ENCODE measurements at places on chromosomes 11 and 22.

DNA sequence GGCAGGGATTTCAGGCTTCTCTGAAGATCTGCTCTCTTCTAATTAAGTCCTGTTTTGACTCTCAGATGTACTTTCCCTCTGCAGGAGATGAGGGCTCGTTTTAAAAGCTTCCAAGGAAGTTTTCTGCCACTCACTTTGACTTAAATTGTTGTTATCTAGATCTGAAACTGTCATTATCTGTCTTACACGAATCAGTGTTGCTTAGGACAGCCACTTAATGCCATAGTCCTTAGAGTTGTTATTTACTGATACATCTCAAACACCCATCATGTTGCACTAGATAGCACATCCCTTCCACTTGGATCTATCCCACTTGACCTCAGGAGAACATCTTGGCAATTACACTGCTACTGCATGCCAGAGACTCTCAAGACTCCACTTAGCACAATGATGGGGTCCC, 86.9 kb upstream of the FAT3 start:
- DNase-seq, result no peak

GRCh38 chr11:13238879-13239514, 38.6 kb upstream of the BMAL1 start:
- peak; percentile 46 for DNase-seq

- DNase-seq, result peak; percentile 80
Measured at GRCh38 chr11:3165152-3165705, at the start of gene OSBPL5. Gene OSBPL5, minus strand, starts transcription at chr11:3165310. Its CDS starts 36,162 bp downstream, at chr11:3129148.

DNA sequence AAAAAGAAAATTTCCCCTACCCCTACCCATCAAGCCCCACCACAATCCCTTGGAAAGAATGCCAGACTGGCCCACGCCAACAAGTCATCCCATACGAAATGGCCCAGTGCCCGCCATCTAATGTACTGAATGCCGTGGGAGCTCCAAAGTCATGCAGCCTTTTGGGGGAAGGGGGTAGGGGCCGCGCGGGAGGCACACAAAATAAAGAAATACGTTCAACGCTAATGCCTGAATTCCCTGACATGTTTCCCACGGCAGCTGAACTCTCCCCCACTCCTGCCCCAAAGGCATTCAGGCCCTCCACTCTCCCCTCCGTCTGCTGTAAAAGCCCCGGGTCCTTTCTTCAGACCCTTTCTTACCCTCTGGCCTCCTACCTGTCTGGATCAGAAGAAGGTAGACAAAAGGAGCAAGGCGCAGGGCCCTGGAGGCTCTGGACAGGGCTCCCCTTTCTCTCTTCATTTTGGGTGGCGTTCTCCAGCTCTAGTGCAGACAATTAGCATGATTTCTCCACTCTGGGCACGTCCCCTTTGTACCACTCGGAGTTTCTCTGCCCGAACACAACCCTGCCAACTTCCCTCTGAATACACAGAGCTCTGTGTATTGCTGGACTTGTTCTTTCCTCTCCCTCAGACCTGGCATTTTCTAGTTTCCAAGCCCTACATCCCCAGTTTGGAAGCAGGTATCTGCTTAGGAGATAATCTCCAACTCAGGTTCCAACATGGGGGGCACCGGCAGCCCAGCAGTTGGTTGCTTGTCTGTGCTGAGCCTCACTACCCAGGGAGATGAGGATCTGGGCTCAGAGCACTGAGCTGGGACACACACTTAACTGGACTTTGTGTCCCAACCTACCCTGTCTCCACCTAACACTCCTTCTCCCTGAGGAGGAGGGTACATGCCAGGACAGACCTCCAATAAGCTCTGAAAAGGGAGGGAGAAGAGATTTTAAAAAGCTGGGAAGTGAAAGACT, at the start of gene HEPACAM:
HEPACAM (minus strand) TSS at position 500 of the 967 bp plus-strand sequence; CDS start at position 459, 41 bp downstream.
- peak; percentile 94 for DNase-seq

DNA sequence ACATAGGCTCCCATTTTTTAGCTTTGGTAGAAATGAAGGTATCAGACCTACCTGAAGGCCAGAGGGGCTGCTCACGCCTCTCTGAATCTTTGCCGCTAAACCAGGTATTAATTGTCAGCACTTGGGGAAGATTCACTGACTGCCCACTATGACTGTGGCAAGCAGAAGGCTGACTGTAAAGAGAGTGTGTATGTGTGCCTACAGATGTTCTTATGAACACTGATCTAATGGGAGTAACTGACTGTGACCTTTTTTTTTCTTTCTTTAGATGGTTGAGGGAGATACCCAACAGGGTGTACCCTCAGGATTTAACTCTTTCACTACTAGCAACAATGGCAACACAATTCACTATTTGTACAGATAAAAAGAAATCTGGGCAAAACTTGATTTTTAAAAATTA, at the start of gene RAG2:
RAG2 (minus strand) TSS at position 186 of the 400 bp plus-strand sequence. CDS start 4,068 bp downstream, outside the sequence.
- DNase-seq, result no peak

- no peak for DNase-seq
Measured at GRCh38 chr22:33130473-33130872, 72.3 kb upstream of the SYN3 start.

- peak; percentile 56 for DNase-seq
Measured at GRCh38 chr11:120235024-120235628, 4.8 kb upstream of the POU2F3 start.

DNA sequence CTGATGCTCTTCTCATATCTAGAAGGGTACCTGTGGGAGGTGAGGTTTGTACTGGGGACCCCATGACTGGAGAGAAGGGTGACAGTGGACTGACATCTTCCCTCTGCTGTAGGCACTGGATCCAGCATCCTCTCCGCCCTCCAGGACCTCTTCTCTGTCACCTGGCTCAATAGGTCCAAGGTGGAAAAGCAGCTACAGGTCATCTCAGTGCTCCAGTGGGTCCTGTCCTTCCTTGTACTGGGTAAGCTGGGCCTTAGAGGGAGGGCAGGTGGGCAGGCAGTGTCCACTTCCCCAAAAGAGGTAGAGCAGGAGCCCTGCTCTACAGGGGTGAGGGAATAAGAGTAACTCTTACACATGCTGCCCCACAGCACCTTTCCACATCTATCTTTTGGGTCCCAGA, 15.9 kb downstream of the DGAT2 start:
- no peak for DNase-seq

DNA sequence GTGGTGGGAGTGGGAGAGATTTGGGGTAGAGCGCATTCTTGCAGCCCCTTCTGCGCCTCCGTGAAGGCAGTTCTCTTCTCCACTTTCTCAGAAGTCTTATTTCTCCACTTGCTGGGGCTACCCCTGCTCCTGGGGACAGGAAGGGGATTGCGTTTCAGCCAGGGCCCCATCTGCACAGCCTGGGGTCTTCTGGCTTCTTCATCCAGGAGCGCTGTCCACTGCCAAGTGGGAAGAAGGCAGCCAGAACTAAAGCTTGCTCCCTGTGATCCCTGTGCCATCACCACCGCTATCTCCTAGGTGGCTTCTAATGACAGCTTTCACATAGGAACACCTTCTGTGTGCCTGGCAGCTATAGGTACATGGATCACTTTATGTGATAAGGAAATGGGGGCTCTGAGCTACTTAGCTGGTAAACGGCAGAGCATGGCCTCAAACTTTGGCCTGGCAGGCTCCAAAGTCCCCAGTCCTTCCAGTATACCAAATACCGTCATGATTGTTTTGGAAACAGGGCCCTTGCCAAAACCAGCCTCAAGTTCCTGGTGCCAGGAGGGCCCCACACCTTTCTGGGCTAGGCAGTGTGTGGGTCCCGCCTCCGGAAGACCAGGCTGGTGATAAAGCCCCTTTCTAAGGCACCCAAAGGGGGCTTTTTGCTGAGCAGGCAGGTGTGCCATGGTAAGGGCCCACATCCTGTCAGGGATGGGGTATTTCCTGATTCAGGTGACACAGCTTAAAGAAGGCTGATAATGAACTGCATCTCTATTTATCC, 60.4 kb upstream of the PAX6 start:
- DNase-seq, result no peak

- DNase-seq, result no peak
Measured at GRCh38 chr11:97641988-97642387, 1252.2 kb downstream of the JRKL start.

GRCh38 chr11:83159902-83160865, 3.3 kb downstream of the PCF11 start:
- no peak for DNase-seq

DNA sequence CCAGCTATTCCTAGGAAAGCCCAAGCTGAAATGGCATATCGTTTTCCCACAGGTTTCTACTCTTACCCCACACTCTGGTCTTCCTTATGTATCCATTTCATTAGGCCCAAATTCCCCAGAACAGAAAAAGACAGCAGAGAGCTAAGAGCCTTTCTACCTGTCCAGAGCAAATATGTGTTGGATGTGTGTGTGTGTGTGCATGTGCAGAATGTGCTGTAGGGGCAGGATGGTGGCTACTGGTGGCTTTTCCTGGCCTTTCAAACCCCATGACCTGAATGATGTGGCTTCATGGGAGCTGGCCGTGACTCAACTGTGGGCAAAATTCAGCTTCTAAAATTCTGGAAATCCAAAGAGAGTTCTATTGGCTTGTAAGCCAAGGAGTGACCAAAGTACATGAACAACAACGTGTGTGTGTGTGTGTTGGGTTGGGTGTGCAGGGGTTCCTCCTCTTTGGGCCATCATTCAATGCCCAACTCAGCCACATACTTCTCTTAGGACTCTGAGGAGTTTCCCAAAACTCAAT, 421.4 kb upstream of the CADM1 start:
- DNase-seq, result no peak

GRCh38 chr22:47050401-47051051, 288.1 kb downstream of the TBC1D22A start:
- DNase-seq, result no peak

- DNase-seq, result no peak
Measured at GRCh38 chr11:92776676-92777075, 192.8 kb upstream of the MTNR1B start.

- DNase-seq, result no peak
Measured at GRCh38 chr11:47572715-47573255, 6.0 kb downstream of the KBTBD4 start.

DNA sequence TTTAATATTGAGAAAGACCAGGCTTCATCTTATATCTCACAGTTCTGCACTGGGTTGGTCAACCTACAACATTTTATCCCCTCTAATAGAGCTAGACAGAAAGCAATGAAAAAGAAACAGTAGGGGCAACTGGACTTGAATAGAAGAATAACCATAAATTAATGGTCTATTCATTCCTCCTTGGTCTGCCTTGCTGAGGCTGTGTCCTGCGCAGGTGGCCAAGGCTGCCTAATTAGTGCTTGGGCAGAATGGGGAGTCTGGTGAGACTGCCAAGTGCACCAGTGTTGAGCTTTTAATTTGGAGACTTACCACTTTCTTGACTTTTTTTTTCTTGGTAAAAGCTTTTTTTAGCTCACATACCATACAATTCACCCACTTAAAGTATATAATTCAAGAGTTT, 35.0 kb upstream of the SPON1 start:
- DNase-seq, result peak; percentile 68

DNA sequence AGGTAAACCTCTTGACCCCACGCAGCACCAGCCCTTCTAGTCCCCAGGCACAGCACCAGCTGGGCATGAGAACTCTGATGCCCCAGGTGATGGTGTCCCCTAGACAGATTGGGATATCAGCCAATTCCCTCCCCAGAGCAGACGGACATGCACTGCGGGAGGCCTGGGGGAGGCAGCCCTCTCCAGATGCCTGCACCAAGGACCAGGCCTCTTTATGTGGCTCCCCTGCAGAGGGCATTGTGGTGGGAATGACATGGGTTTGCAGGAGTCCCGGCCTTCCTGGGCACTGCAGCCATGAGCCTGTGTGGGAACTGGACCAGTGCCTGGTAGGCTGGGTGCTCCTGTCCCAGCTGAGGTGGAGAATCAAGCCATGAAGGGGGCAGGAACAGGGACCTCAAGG, 25.9 kb downstream of the PPM1F start:
- DNase-seq, result no peak

DNA sequence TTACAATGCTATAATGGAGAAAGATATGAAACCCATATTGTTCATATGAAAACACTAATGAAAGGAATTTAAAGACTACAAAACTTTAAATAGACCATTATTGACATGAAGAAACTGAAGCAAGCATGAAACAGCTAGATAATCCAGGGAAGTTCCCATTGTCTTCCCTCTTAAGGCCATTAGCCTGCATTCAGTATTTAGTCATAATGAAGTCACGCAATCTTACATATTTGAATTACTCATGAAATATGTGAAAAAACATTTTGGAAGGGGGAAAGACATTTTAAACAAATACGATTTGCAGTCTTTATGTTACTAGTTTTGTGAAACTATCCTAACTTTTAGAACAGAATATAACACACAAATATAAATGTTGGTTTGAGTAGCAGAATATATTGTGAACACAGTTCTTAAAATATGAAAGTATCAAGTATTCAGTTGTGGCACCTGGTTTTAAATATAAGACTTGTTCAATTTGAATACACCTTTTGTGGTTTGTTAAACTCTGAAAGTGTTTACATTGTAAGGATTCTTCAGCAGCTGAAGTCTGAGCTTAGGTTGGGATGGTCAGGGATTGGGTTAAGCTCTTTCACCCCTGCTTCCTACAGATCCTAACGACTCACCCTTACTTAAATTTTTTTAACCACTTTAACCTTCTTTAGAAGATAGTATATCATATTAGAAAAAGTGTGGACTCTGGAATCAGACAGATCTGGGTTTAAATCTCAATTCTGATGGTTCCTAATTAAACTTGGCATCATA, 500.3 kb upstream of the TENM4 start:
- DNase-seq, result no peak

- peak; percentile 59 for DNase-seq
Measured at GRCh38 chr22:44337678-44338004, 24.9 kb upstream of the SHISAL1 start.

- no peak for DNase-seq
Measured at GRCh38 chr22:45768490-45768889, 96.9 kb downstream of the ATXN10 start.

GRCh38 chr11:112499153-112499880, 238.7 kb upstream of the PLET1 start:
- no peak for DNase-seq

GRCh38 chr11:124538019-124538418, 5.4 kb downstream of the OR8B12 start:
- no peak for DNase-seq

- no peak for DNase-seq
Measured at GRCh38 chr11:3642071-3642951, 519 bp upstream of the ART5 start.

DNA sequence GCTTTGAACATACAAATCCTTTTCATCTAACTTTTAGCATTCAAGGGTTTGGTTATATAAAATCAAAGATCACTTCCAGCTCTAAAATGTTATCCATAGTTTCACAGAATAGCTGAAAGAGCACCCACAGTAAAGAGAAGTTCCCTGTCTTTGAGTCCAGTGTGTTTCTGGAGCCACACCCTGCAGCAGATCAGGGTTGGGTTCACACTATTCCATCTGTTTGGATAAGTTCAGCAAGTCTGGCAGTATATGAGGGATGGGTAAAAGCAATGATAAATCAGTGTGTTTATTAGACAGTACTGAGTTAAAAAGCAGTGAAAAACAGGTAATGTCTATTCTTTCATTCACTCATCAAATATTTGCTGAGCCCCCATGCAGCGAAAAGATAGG, 135.8 kb upstream of the PITPNB start:
- no peak for DNase-seq

- no peak for DNase-seq
Measured at GRCh38 chr11:124760205-124760652, 1.9 kb downstream of the ESAM start.

DNA sequence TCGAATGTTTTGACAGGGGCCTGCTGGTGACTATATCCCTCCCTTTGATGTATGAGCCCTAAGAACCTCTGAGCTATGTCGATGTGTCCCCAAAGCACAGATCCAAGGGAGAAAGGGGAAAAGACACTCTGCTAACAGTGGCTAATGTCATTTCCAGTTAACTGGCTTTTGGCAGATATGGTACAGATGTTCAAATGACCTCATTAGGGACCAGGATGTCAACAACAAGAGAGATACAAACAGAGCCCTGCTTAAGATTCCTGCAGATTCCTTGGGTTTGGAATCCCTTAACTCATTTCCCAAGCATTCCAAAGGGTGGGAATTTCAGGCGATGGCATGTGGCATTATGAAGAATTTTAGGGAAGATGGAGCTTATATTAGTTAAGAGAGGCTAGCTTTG, 517.3 kb downstream of the SOX6 start:
- no peak for DNase-seq

Measured in Ammon's horn (tissue), 1 donor.